ENCODE measurements at places on chromosomes 13 and 19. TPM values are rescaled to one million over a fixed set of nuclear protein-coding genes. Genes with fewer than 3 reads are reported as not detected.

PGLYRP2 gene
- total RNA-seq: not detected

FUT6 gene
- total RNA-seq: not detected

LRRC4B gene
- total RNA-seq: not detected

KISS1R gene
- total RNA-seq: not detected

COX7A1 gene
- not detected for total RNA-seq

SIGLEC5 gene
- not detected for total RNA-seq

CNMD gene
- total RNA-seq: not detected

SPATA13 gene
- 32.4 TPM for total RNA-seq

VSTM2B gene
- total RNA-seq: not detected

ADAMTSL5 gene
- not detected for total RNA-seq

IGFL4 gene
- not detected for total RNA-seq

HAUS8 gene
- 107 TPM for total RNA-seq
